ENCODE measurements at places on chromosomes 1 and 21.

- no peak for DNase-seq
Measured at GRCh38 chr1:171622152-171622462, at the start of gene MYOCOS. Gene MYOCOS, plus strand, starts transcription at chr1:171622243. Its CDS starts 1,641 bp downstream, at chr1:171623884.

GRCh38 chr21:39348040-39348354, 891 bp downstream of the HMGN1 start:
- DNase-seq, result no peak

GRCh38 chr1:24828887-24829192, 83.6 kb downstream of the CLIC4 start:
- no peak for DNase-seq

DNA sequence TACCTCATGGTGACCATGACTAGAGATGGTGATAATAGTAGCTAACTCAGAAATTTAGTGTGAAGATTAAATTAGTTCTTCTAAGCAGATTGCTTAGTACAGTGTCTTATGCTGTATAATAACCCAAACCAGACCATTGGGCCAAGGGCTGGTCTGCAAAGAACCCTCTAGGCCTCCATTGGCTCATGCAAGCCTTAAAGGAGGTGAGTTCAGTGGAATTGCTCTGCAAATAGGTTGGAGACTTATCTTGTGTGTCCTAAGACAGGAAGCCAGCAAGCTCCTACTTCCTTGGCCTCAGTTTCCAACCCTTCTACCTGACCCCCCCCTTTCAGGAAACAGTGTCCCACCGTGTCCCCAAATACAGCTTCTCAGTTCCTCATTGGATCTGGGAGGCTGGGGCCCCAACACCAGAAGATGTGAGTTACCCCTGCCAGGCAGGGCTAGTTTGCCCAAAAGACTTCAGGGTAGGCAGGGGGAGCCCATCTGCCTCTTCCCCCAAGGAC, 1.9 kb upstream of the MEF2D start:
- DNase-seq, result no peak

DNA sequence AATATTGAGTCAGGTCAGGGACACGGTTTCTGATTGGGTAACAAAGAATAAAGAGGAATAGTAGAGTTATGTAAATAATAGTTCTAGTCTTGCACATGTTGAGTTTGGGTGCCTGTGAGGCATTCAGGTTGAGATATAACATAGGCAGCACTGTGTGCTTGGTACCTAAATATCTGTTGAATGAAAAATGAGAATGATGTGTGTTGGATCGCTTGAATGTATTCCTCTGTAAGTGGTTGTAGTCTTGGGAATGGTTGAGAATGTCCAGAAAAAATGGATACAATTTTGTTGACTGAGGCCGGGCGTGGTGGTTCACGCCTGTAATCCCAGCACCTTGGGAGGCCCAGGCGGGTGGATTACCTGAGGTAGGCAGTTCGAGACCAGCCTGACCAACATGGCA, 116.3 kb upstream of the HNRNPU start:
- DNase-seq, result no peak

DNA sequence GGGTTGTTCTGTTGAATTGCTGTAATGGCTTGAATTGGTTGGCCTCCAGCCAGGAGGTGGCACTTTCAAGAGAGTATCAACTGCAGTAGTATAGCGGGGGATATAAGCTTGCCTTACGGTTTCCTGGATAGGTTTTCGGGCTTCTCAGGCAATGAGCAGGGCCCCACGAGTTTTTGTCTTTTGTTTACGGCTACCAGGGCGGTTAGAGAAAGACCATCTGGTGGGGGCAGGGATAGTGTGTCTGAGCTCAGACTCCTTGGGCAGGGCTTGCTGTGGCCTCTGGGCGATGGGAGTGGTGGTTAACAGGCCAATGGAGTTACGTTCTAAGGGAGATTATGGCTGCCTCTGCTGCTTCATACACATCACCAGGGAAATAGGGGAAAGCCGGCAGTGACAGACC, 62.8 kb downstream of the DTL start:
- no peak for DNase-seq

- no peak for DNase-seq
Measured at GRCh38 chr1:247401310-247402119, 14.5 kb upstream of the NLRP3 start.

GRCh38 chr1:183093786-183094298, 70.6 kb downstream of the LAMC1 start:
- peak; percentile 62 for DNase-seq

- DNase-seq, result no peak
Measured at GRCh38 chr1:239718571-239718970, 332.2 kb downstream of the CHRM3 start.

GRCh38 chr1:228318823-228319241, 87.8 kb downstream of the TRIM11 start:
- no peak for DNase-seq

DNA sequence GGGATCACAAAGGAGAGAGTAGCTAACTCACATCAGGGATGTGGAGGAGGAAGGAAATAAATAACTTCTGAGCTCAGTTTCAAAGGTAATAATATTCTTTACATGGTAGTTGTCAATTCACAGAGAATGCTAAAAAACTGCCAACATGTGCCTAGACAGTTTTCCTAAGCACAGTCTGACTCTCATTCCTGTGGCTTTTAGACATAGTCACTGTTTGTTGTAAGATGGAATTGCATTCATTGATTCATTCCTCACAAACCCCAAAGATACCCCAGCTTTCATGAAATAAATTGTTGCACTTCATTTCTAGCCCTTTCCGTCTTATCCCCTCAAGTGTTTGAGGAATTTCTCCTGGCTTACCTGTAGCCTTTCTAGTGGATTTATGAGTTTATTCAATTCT, 263.9 kb downstream of the NTNG1 start:
- DNase-seq, result peak; percentile 41

- DNase-seq, result peak; percentile 70
Measured at GRCh38 chr1:32989160-32990050, 24.8 kb upstream of the RNF19B start.

- no peak for DNase-seq
Measured at GRCh38 chr1:175841738-175842187, 98.4 kb upstream of the TNR start.

DNA sequence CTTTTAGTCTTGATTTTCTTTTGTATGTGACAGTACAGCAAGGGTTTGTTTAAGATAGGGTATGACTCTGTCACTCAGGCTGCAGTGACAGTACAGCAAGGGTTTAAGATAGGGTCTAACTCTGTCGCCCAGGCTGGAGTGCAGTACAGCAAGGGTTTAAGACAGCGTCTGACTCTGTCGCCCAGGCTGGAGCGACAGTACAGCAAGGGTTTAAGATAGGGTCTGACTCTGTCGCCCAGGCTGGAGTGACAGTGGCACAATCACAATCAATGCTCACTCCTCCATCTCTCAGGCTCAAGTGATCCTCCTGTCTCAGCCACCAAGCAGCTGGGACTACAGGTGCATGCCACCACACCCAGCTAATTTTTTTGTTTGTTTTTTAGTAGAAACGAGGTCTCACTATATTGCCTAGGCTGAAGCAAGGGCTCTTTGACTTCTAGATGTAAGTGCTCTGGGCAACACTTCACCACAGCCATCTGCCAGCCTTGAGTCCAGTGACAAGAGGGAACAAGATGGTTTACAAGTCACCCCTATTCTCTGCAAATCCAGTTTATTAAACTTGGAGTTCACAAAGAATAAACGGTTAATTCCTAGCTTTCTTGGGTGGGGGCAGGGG, 965 bp upstream of the SH2D5 start:
- no peak for DNase-seq

GRCh38 chr1:220827445-220828178, 40.9 kb downstream of the MTARC1 start:
- no peak for DNase-seq

DNA sequence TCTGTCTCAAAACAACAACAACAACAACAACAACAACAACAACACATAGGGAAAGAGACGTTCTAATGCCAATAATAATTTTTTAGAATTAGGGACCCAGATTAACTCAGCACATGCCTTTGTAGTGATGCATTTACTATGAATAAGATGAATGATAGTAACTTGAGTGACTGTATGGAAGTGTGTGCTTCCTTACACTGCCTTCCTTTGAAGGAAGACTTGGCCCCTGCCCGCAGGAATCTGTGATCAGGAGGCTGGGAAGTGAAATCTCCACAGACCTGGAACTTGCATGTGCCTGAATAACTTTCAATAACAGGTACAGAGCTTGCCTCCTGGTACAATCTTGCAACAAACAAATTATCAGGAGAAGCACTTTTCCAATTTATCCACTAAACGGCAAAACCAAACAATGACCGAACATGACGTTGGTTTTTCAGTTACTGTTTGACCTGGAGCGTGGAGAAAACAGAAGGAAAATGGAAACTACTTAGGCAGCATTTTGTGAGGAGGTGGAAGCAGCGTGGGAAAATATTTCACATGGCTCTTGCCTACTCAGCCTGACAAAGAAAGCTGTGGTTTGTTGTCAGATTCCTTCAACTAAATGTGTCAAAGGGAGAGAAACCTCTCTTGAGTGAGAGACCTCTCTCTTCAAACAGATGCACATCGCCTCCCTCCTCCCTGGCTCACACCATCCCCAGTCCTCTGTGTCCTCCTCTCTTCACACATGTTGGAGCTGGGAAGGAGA, 10.1 kb upstream of the ABCA4 start:
- no peak for DNase-seq

- DNase-seq, result no peak
Measured at GRCh38 chr1:154730259-154730658, 122.3 kb upstream of the ADAR start.

GRCh38 chr1:36476945-36477344, 5.8 kb downstream of the CSF3R start:
- DNase-seq, result no peak

Data from fibroblast of skin of left biceps (primary cell).